Left ventricle myocardium inferior (tissue), 1 donor: ENCODE measurements at places on chromosomes 7 and 10.

- no peak for DNase-seq
These were observed 94.3 kb upstream of the FRMD4A start for GRCh38 chr10:14425034-14425433.

DNA sequence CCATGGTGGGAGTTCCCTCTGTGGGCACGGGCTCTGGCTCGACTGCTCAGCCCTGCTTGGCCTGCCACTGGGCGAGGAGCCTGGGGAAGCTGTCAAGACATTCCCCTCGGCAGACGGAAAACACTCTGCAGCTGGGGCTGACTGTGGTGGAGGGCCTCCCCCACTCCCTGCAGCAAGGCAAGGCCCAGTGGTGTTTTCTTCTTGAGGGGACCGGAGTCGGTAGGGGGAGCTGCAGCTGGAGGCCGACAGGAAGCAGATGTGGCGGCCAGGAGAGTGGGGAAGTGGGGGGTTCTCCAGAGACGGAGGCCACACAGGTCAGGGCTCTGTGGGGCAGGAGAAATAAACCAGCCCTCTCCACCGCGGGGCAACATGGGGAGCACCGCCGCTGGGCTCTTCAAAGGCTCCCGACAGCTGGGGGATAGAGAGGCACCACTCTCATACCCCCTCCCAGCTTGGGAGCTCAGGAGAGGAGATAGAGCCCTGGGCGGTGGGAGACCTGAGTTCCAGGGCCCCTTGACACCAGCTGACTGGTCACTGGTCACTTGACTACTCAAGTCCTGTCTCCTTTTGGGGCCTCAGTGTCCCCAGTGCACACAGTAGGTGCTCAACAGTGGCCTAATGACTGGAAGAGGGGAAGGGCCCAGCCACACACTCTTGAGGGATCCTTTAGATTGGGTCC is 43.4 kb downstream of the PPIF start:
- peak; percentile 19 for DNase-seq

- no peak for DNase-seq
These were observed 485.3 kb downstream of the DNAJB6 start for GRCh38 chr7:157821959-157822687.

GRCh38 chr7:50346545-50347497 is 42.3 kb downstream of the IKZF1 start:
- DNase-seq, result no peak

DNA sequence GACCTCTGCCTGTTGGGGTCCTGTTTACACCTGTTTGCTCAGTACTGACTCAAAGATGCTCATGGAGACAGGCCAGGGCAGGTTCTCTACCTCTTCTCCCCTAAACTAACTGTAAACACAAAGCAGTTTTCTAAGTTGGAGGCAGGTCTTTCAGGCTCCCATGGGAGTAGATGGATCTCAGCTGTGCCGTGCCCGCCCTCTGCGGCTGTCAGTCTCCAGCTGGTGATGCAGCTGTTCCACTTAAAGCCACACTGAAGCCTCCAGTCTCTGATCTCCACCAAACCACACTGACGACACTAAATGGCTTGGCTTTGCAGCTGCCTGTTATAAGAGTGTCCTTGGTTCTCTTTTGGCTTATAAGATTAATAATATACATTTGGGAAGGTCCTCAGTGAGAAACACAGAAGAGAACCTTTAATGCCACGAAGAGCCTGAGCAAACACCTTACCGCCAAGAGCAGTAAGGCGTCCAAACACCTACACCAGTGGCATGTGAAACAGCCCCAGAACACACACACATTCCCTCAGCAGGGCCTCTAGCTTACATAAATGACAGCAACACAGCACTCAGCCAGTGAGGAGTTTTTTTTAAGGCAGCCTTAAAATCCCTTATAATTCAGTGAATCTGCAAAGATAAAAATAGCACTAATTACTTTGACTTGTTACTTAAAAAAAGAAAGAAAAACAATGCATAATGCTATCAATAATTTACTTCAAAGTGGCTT is 60.4 kb upstream of the KCNIP2 start:
- DNase-seq, result no peak

GRCh38 chr10:23238015-23238414 is 45.9 kb downstream of the PTF1A start:
- no peak for DNase-seq

GRCh38 chr10:3292636-3293035 is 120.1 kb upstream of the PITRM1 start:
- DNase-seq, result no peak

- DNase-seq, result no peak
These were observed 133.5 kb upstream of the PRSS58 start for GRCh38 chr7:142391191-142391992.

DNA sequence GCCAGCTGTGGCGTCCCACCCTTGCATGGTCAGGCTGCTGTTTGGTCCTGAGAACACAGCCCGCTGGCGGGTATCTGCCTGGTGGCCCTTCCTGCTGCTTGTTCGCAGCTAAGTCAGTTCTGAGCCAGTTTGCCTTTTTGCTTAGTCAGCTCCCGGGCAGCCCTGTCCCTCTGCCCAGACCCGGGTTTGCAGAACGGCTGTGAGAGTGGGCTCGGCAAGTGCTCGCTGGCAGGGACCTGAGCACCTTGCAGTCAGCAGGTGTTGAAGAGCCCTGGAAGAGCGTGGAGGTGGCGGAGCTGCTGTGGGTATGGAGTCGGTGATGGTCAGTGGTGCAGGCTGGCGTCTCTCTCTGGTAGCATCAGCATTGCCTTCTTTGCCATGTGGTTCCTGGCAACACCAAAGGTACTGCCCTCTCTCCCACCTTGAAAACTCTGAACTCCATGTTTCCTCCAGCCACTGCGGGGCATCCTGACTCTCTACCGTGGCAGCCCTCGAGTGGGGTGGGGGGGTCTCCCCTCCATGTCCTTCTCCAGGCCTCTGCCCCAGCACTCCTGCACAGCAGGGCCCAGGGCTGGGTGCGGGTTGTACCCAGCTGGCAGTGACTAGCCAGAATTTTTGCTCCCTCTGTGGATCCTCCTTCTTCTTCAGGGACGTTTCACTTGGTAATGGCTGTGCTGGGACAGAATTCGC is 4.6 kb downstream of the INPP5A start:
- DNase-seq, result peak; percentile 16

- no peak for DNase-seq
These were observed 67.8 kb downstream of the SFMBT2 start for GRCh38 chr10:7343040-7343439.

- no peak for DNase-seq
These were observed 34.2 kb downstream of the PUS7 start for GRCh38 chr7:105487579-105488571.

DNA sequence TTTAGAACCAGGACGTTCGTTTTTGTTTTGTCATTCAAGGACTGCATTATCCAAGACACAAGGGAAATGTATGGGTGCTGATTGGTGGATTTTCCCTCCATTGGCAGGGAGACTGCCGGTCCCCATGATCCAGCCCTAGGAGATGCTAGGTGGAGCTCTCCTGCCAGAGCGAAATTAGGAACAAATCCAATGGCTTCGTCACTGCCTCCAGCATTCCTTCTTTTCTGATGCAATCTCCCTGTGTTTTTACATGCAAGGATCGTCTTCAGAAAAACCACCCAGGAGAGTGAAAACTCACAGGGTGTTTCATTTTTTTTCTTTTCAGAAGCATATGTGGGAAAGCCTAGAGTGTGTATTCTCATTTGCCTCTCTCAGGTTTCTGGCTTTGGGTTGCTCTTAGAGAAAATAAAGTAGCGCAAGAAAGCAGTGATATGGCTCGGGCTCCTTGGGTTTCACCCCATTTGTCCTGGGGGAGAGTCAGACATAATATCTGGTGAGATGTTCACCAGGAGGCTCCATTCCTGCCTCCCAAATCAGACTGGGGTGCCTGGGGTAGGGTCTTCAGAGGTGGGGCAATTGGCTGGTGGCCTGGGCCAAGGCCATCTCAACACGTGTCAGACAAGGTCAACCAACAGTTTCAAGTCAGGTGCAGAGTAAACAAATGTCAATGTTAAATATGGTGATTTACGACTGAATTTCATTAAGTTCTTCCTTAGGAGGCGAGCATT is 450.9 kb upstream of the MKI67 start:
- DNase-seq, result no peak
